ENCODE measurements at places on chromosomes 12 and 14.

DNA sequence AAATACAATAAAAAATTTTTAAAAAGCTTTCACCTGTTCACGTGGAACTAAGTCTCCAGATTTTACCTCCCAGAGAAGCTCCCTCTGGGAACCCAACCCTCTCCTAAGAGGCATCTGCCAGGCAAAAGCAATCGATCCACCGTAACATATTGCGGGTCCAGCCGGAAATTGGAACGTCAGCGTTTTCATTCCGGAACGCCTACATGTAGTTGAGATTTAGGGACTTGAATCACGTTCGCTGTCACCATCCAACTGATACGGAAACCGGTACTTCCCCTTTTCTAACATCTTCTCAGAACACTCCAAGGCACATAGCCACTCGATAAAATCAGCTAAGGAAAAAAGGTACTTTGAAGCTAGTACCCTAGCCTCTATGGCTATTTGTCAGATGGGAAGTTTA lies 70.3 kb downstream of the COX16 start:
- no peak for DNase-seq

GRCh38 chr12:104703372-104703771 lies 246.6 kb downstream of the CHST11 start:
- no peak for DNase-seq

DNA sequence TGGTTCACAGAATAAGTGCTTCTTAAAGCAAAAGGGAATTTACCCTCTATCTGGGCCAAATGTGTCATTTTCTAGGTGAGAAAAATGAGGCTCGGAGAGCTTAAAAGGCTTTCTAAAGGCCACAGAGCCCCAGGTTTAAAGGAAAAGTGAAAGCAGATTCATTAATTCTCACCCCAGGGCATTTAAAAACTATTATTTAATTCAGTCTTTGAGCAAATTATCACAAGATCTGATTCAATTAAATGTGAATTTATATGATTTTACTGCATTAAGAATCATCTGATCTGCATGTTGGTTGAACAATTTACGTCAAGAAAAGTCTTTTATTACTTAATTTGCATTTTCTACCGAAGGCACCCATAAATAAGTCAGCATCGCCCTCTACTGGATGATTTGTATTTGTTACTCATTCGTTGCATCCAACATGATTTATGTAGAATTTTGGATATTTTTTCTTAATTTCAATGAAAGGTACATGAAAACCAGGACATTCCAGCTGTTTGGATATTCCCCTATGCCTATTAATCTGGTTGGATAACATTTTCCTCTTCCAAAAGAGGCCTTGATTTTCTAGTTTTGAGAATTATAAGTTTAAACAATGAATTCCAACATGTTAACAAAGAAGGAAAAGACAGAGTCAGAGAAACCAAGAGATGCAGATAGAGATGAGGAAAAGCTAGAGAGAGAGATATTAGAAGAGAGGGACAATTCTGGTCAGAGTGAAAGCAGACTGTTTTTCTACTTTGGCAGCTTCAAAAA lies 19.1 kb upstream of the DHRS7 start:
- no peak for DNase-seq

GRCh38 chr12:93242154-93242972 lies 135.4 kb upstream of the NUDT4 start:
- no peak for DNase-seq

- no peak for DNase-seq
Measured at GRCh38 chr12:14621826-14622225, 54.1 kb upstream of the PLBD1 start.

- no peak for DNase-seq
Measured at GRCh38 chr14:92351750-92352149, 28.8 kb downstream of the SLC24A4 start.

DNA sequence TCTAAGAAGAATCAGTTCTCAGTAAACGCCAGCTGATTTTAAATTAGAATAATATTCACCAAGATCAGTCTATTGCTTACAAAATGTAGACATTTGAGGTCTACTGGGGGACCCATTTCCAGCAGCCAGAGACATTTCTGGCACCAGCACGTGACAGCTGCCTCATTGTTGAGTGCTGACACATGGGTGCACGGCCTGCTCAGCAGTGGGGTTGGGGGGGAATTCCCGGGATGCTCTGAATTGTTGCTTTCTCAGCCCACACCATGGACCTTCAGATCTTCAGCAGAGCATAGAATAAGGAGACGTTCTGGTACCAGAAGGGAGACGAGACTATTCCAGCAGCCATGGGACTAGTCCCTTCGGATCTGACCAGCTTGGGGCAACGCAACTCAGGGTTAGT lies 18.3 kb downstream of the PLEKHG7 start:
- DNase-seq, result no peak

GRCh38 chr12:129145381-129145780 lies 292.1 kb downstream of the GLT1D1 start:
- DNase-seq, result no peak

GRCh38 chr14:93901813-93902212 lies 25.3 kb upstream of the FAM181A start:
- no peak for DNase-seq
